ENCODE measurements at places on chromosomes 16 and 17.

GRCh38 chr17:19768046-19768782 lies 20.1 kb upstream of the ALDH3A1 start:
- DNase-seq, result peak; percentile 50

GRCh38 chr16:48271728-48272127 lies 24.4 kb upstream of the ABCC11 start:
- DNase-seq, result no peak

DNA sequence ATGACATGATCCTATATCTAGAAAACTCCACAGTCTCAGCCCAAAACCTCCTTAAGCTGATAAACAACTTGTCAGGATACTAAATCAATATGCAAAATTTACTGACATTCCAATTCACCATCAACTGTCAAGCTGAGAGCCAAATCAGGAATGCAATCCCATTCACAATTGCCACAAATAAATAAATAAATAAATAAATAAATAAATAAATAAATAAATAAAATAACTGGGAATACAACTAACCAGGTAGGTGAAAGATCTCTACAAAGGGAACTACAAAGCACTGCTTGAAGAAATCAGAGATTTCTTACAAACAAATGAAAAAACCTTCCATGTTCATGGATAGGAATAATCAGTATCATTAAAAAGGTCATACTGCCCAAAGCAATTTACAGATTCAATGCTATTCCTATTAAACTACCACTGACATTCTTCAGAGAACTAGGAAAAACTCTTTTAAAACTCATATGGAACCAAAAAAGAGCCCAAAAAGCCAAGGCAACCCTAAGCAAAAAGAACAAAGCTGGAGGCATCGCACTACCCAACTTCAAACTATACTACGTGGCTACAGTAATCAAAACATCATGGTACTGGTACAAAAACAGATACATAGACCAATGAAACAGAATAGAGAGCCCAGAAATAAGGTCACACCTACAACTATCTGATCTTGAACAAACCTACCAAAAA lies 37.7 kb downstream of the BRIP1 start:
- DNase-seq, result no peak

- no peak for DNase-seq
Measured at GRCh38 chr17:48529683-48530009, 1.2 kb downstream of the HOXB1 start.

GRCh38 chr17:1496869-1497268 lies 4.4 kb upstream of the MYO1C start:
- no peak for DNase-seq

- no peak for DNase-seq
Measured at GRCh38 chr17:34255841-34256240, 756 bp downstream of the CCL2 start.
